ENCODE measurements at places on chromosomes 6 and 20. TPM values are rescaled to one million over a fixed set of nuclear protein-coding genes. Genes with fewer than 3 reads are reported as not detected.

The ENPP3 gene
- total RNA-seq = 0.19 TPM

The LIN28B gene
- total RNA-seq = not detected

The ULBP2 gene
- 0.50 TPM for total RNA-seq

The CCN2 gene
- not detected for total RNA-seq

The HNF4A gene
- not detected for total RNA-seq

The PRDM13 gene
- not detected for total RNA-seq

The TLDC2 gene
- not detected for total RNA-seq

The APCDD1L gene
- total RNA-seq = not detected

The STMND1 gene
- not detected for total RNA-seq

The CLVS2 gene
- not detected for total RNA-seq

The CLPSL1 gene
- total RNA-seq = not detected

The WFDC12 gene
- total RNA-seq = not detected

GRCh38 chr6:67880939-67881705 is 754.0 kb upstream of the ADGRB3 start:
- H3K4me3 ChIP-seq = no peak overlapping the region
- no peaks in the 10 kb centered on the region for H3K27me3 ChIP-seq
- no peak overlapping the region for H3K27ac ChIP-seq
- H3K4me1 ChIP-seq = no peaks in the 10 kb centered on the region
- DNase-seq = no peak

DNA sequence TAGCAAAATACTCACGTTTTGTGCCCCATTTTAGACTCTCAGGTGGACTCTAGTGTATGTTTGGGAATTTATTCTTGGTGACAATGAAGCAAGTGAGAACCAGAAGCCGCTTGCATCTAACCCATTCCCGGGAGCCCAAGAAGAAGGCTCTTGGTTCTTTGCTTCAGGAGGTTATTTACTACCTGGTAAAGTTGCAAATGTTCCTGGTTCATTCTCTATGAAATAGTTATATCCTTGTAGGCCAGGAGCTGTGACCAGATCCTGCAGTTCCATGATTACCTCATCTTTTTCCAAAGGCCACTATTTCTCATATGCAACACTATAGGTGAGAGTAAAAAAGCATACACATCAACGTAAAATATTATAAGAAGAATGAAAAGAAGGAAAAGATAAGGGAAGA is 60.9 kb upstream of the FABP7 start:
- no peak overlapping the region for H3K27ac ChIP-seq
- H3K4me1 ChIP-seq = no peaks in the 10 kb centered on the region
- peaks cover 2% of the 10 kb centered on the region for H3K27me3 ChIP-seq
- no peaks in the 10 kb centered on the region for H3K36me3 ChIP-seq

- H3K27ac ChIP-seq = no peak overlapping the region
- H3K27me3 ChIP-seq = peaks cover 23% of the 10 kb centered on the region
- no peaks in the 10 kb centered on the region for H3K4me1 ChIP-seq
- no peak for DNase-seq
- H3K4me3 ChIP-seq = no peak overlapping the region
- H3K36me3 ChIP-seq = no peaks in the 10 kb centered on the region
Observed at GRCh38 chr20:59800309-59800708, 133.1 kb downstream of the SYCP2 start.

DNA sequence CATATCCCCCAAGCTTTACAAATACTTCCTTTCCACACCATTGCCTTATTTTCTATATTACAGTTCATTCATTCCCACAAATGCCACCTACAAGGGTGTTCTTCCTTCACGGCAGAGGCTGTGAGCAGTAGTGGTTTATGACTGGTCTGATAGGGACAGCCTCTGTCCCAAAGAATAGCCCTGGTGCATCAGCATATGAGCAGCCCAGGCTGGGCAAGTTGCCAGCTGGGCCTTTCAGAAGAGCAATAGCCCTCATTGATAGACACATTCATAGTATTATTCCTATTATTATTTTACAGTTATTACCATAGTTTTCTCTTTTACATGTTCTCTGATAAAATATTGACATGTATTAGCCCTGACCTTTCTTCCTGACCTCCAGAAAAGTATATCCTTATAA is 149.9 kb downstream of the MMS22L start:
- no peaks in the 10 kb centered on the region for H3K36me3 ChIP-seq
- H3K27me3 ChIP-seq = no peaks in the 10 kb centered on the region
- H3K4me3 ChIP-seq = no peak overlapping the region

DNA sequence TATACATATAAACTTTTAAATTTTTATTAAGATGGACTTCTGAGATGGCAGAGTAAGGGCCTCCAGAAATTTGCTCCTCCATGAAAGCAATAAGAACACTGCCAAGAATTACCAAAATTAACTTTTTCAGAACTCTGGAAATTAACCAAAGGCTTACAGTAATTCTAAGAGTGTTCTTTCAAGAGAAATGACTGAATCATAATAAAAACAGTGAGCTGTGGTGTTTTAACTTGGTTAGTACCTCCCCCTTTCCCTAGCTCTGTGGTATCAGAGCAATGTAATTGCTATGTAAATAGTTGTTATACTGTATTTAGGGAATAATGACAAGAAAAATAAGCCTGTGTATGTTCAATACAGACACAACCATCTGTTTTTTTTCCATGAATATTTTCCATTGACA is 19.0 kb downstream of the HECA start:
- H3K4me3 ChIP-seq = no peak overlapping the region
- peaks cover 79% of the 10 kb centered on the region for H3K4me1 ChIP-seq

DNA sequence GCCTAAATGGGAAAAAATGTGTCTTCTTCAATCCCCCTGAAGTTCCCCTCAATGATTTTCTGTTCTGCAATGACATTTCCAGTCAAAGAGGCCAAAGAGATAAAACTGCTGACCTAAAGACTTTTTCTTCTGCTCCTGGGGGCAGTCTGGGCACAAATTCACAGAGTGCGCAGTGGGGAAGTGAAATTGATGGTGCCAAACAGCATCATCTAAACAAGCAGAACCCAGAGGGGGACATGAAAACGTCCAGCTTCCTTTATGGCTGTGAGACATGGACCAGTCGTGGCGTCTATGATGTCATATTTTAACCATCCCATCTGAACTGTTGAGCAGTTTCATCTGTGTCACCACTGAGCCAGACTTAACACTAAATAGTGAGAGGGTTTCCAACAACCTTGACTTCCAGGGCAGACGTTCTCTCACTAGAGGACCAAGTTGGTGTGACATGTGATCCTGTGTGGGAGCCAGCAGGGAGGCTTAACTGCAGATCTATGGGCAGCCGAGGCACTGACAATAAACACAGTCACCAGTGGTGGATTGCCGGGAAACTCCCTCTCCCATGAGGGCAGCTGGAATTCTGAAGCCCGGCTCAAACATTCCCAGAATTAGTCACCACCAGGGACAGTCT is 12.4 kb downstream of the SCML4 start:
- peaks cover 30% of the 10 kb centered on the region for H3K36me3 ChIP-seq
- no peak for DNase-seq
- no peak overlapping the region for H3K27ac ChIP-seq
- no peaks in the 10 kb centered on the region for H3K27me3 ChIP-seq
- no peak overlapping the region for H3K4me3 ChIP-seq
- H3K4me1 ChIP-seq = peaks cover 21% of the 10 kb centered on the region

GRCh38 chr20:40680161-40680959 is 8.7 kb downstream of the MAFB start:
- H3K4me3 ChIP-seq = no peak overlapping the region
- no peak for DNase-seq
- H3K27ac ChIP-seq = no peak overlapping the region
- H3K36me3 ChIP-seq = no peaks in the 10 kb centered on the region
- H3K4me1 ChIP-seq = peaks cover 5% of the 10 kb centered on the region
- H3K27me3 ChIP-seq = peaks cover 78% of the 10 kb centered on the region

GRCh38 chr6:146770275-146770964 is 171.6 kb downstream of the ADGB start:
- H3K4me1 ChIP-seq = peaks cover 19% of the 10 kb centered on the region
- H3K36me3 ChIP-seq = no peaks in the 10 kb centered on the region
- peak overlapping the region; percentile 48 for H3K27ac ChIP-seq

DNA sequence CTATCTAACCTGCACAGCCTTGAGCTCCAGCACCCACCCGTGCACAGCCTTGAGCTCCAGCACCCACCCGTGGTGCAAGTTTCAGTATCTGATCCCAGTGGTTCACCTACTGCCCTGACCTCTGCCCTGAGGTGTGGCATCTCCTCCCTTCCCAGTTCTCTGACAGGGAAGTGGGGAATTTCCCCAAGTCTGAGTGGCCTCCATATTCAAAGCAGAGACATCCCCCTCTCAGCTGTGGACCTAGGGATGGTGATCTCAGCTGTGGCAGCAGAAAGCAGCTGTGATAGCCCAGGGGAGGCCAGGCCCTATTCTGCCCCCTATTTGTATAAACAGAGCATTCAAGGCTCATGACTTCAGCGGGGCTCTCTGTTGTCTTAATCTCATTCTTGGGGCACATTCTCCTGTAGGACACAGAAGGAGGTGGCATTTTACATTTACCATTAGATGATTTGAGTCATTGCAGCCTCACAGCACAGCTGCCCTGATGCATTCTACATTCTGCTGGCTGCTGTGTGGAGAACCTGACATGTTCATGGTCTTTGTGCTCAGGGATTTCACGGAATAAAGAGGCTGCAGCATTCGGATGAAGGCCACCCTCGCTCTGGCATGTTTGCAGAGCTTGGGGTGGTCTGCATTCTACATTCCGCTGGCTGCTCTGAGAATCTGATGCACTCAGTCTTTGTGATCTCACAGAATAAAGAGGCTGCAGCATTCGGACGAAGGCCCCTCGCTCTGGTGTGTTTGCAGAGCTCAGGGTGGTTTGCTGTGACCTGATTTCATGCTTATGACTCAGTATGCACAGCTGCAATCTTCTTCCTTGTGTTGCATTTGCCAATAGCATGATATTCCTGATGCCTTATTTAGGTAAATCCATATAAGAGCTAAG is 16.9 kb downstream of the GPR31 start:
- peaks cover 4% of the 10 kb centered on the region for H3K4me1 ChIP-seq
- H3K36me3 ChIP-seq = no peaks in the 10 kb centered on the region
- no peak overlapping the region for H3K27ac ChIP-seq
- H3K4me3 ChIP-seq = no peak overlapping the region

- peaks cover 7% of the 10 kb centered on the region for H3K4me1 ChIP-seq
- H3K27ac ChIP-seq = no peak overlapping the region
- DNase-seq = no peak
- H3K27me3 ChIP-seq = no peaks in the 10 kb centered on the region
Observed at GRCh38 chr6:5234874-5235273, 25.9 kb downstream of the LYRM4 start.

- no peak overlapping the region for H3K27ac ChIP-seq
- no peaks in the 10 kb centered on the region for H3K36me3 ChIP-seq
- no peak overlapping the region for H3K4me3 ChIP-seq
- no peak for DNase-seq
- H3K4me1 ChIP-seq = no peaks in the 10 kb centered on the region
- H3K27me3 ChIP-seq = no peaks in the 10 kb centered on the region
Observed at GRCh38 chr6:66396549-66396948, 689.5 kb upstream of the EYS start.

GRCh38 chr6:37242429-37243052 is 15.0 kb upstream of the TBC1D22B start:
- peaks cover 19% of the 10 kb centered on the region for H3K4me1 ChIP-seq
- H3K4me3 ChIP-seq = no peak overlapping the region
- H3K27me3 ChIP-seq = no peaks in the 10 kb centered on the region
- H3K27ac ChIP-seq = no peak overlapping the region
- no peaks in the 10 kb centered on the region for H3K36me3 ChIP-seq

GRCh38 chr6:111602481-111603011 is 3.1 kb downstream of the TRAF3IP2 start:
- H3K27me3 ChIP-seq = no peaks in the 10 kb centered on the region
- H3K4me1 ChIP-seq = peaks cover 49% of the 10 kb centered on the region
- peaks cover 11% of the 10 kb centered on the region for H3K36me3 ChIP-seq
- no peak for DNase-seq

DNA sequence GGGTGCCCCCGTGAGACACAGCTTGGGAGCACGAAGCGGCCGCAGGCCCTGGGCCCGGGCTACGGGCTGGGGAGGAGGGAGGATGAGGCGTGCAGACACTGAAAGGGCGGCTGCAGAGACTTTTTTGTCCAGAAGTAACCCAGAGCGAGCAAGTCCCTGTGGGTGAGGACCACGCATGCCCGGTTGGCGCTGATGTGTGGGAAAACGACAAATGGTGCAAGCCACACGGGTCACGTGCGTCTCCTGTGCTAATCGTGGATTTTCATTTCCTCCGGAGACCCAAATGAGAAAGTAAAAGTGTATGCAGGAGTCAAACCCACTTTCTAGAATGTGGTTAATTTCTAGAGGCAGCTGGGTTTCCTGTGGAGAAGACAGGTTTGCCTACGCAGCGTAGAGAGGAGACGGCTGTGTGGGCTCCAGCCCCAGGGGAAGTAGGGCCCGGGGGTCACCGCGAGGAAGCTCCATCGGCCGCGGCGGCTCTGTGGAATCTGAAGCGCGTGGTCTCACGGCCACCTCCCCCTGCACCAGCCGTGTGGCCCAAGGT is 19.0 kb downstream of the DLL1 start:
- peak overlapping the region; percentile 92 for H3K27ac ChIP-seq
- H3K27me3 ChIP-seq = peaks cover 28% of the 10 kb centered on the region
- peaks cover 4% of the 10 kb centered on the region for H3K36me3 ChIP-seq
- H3K4me1 ChIP-seq = peaks cover 23% of the 10 kb centered on the region
- H3K4me3 ChIP-seq = peak overlapping the region; percentile 74
- peak; percentile 85 for DNase-seq

DNA sequence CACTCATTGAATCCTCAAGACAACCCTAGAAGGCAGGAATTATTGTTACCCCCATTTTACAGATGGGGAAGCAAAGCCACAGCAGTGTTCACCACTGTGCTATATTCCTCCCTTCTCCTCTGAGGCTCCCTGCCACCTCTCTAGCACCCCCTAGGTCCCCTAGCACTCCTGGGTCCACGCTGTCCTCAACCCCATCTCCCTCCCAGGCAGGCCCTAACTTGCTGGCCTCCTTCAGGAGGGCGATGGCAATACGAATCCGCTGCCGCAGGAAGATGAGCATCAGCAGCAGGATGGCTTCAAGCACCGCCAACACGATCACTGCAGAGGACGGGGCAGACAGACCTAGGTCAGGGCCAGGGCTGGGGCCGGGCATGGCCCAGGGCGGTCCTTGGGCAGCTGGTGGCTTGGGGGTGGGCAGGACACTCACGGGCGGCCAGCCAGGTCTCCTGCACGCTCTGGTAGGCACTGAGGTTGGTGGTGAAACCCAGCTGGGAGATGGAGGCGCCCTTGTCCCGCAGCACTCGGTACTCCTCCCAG is 7.8 kb upstream of the NEU1 start:
- H3K27ac ChIP-seq = no peak overlapping the region
- H3K36me3 ChIP-seq = no peaks in the 10 kb centered on the region
- DNase-seq = no peak
- no peak overlapping the region for H3K4me3 ChIP-seq
- peaks cover 3% of the 10 kb centered on the region for H3K27me3 ChIP-seq

- H3K4me3 ChIP-seq = peak within 1 kb of the TSS; percentile 80
- H3K36me3 ChIP-seq = no peaks in the 10 kb centered on the region
- peaks cover 44% of the 10 kb centered on the region for H3K4me1 ChIP-seq
- no peaks in the 10 kb centered on the region for H3K27me3 ChIP-seq
- peak; percentile 94 for DNase-seq
- peak within 1 kb of the TSS; percentile 96 for H3K27ac ChIP-seq
Observed at GRCh38 chr20:37527638-37528445, at the start of gene BLCAP. BLCAP (minus strand) TSS chr20:37527876; CDS start chr20:37519174, 8,702 bp downstream.

- peaks cover 6% of the 10 kb centered on the region for H3K36me3 ChIP-seq
- peaks cover 33% of the 10 kb centered on the region for H3K4me1 ChIP-seq
- peaks cover 24% of the 10 kb centered on the region for H3K27me3 ChIP-seq
- no peak overlapping the region for H3K27ac ChIP-seq
- DNase-seq = peak; percentile 11
Observed at GRCh38 chr20:32582659-32583580, 2.2 kb downstream of the NOL4L start.

Data from activated CD4-positive, alpha-beta T cell treated with anti-CD3 and anti-CD28 coated beads, Interleukin-2, amount 10 ng/mL, durations not matched to agents 7 days and 5 days (primary cell).